ENCODE measurements at places on chromosomes 6 and 20.
A peak's percentile ranks its signal among the peaks of the same experiment; 100 is the strongest.

- no peak for DNase-seq
Measured at GRCh38 chr6:70377372-70377771, 35.9 kb upstream of the FAM135A start.

GRCh38 chr6:52426667-52427066 is 6.5 kb downstream of the EFHC1 start:
- DNase-seq = no peak

GRCh38 chr6:164206807-164207423 is 792.4 kb downstream of the QKI start:
- DNase-seq = no peak

DNA sequence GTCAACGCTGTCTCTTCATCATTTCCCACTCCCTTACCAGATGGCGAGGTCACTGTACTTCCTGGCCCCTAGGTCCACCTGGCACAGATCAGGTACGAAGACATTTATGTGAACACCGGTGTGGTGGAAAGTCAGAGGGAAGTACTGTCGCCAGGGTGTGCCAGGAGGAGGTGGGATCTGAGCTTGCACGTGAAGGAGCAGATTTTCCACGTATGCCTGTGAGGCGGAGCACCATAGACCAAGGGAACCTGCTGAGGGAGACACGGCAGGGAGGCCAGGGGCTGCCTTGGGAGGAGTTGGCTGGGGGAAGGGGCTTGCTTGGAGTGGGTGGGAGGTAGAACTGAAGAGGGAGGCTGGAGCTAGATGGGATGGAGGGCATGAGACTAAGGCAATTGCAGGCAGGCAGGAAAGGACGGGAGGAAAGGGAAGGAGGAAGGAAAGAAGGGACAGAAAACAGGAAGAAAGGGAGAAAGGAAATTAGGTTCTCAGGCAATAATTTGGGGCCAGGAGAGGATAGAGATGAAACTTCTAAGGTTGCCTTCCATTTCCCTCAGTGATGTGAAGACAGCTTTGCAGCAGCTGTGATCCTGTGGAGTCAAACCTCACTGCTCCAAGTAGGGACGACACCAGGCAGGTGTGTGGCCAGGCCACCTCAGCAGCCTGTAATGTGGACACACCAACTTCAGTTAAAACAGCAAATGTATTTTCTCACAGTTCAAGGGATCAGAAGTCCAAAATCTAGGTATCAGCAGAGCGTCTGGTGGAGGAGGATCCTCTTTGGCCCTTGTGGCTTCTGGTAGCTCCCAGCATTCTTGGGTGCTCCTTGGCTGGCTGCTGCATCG is 46.8 kb downstream of the CHMP4B start:
- DNase-seq = no peak

- peak; percentile 45 for DNase-seq
Measured at GRCh38 chr6:39256294-39256940, 27.1 kb upstream of the KCNK5 start.

- peak; percentile 67 for DNase-seq
Measured at GRCh38 chr20:13819885-13820645, 35.2 kb downstream of the NDUFAF5 start.

GRCh38 chr20:49768204-49769047 is 44.2 kb upstream of the SLC9A8 start:
- peak; percentile 68 for DNase-seq

DNA sequence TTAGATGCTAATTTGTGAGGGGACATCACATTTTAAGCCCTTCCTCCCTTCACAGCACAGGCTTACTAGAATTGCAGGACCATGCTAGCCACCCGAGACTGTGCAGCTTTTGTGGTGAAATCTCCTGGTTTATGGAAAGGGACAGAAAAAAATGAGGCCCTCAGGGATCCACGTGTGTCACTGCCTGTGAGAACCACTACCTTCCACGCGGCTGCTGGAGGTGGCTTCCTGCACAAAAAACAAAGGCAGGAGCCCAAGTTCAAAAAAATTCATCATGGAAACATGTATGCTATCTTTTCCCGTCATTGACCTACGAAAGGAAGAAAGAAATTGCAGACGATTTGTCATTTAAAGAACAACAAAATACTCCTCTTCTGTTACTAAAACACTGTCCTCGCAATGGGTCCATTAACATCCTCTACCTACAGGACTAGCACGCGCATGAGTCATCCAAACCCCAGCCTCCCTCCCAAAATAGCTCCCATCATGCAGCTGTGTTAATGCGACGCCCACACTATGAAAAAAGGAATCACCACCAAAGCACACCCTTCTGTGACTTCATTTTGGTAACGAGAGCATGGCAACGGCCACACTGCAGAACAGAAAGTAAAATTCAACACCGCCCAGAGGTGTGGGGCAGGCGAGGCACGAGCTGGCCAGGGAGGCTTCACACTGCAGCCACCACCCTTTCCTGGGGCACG is 45.7 kb downstream of the RAMACL start:
- no peak for DNase-seq

GRCh38 chr6:53236241-53236640 is 87.6 kb upstream of the GCM1 start:
- no peak for DNase-seq

DNA sequence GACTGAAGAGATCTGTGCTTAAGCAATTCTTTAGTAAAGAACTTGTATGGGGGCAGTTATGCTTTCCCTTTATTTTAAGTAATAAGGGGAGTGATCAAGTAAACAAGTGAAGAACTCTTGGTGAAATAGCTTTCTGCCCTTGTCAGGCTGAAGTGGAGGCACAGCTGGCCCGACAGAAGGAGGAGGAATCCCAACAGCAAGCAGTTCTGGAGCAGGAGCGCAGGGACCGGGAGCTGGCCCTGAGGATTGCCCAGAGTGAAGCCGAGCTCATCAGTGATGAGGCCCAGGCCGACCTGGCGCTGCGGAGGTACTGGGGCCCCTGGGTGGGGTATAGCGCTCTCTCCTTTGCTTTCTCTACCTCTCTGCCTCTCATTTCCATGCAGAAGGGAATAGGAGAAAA is 143.3 kb downstream of the MYO6 start:
- no peak for DNase-seq

DNA sequence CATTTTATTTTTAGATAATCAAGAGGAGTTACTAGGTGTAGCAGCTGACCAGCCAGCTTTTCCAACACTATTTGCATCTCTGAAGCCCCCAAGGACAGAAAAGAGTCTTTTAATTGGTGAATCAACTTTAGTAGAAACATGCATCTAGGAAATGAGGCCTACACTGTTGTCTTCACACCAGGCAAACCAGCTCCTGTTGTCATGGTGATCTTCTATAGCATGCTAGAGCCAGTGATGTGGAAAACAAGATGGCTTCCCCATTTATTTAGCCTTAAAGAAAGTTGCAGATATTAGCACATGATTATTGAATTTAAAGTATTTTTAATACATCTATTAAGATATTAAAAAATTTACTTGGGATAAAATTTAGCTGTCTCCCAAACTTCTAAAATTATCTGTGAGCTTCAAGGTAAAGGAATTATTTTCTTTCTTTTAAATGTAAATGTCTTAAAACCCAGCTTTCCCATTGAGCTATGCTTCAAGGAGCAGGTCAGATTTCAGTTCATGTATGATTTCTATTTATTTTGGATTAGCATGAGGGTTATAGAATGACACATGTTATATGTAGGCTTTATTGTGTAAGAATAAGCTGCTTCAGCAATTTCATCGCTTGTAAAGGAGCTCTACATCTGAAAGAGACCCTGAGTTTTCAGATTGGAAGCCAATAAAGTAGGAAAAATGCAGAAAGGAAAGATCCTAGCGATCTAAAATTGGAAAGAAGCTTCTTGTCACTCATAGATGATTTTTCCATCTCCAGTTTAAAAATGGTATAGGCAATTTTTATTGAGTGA is 564.9 kb upstream of the CITED2 start:
- peak; percentile 61 for DNase-seq

DNA sequence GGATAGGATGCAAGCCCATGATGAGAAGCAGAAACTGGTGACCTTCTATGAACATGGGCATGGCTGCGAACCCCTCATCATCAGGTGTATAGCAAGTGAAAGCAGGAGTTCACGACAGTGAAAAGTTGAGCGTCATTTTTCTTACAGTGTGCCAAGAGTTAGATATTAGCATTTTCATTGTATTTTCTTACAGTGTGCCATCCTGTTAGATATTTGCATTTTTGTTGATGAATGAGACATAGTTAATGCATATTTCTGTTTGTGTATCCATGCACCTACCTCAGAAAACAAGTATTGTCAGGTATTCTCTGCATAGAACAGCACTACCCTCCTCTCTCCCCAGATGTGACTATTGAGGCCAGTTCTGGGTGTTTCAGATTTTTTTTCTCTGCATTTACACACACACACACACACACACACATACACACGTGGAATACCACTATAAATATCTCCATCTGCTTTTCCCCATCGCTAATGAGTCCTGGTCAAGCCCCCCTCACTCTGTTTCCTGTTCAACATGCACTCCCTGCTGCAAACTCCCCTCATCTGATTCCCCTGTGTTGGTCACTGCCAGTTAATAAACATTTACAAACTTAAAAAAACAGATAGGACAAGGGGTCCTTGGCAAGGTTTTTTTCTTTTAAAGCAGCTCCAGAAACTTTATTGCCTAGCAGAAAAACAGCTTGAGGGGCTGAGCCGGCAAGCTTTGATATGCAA is 41.7 kb downstream of the PLN start:
- DNase-seq = no peak

DNA sequence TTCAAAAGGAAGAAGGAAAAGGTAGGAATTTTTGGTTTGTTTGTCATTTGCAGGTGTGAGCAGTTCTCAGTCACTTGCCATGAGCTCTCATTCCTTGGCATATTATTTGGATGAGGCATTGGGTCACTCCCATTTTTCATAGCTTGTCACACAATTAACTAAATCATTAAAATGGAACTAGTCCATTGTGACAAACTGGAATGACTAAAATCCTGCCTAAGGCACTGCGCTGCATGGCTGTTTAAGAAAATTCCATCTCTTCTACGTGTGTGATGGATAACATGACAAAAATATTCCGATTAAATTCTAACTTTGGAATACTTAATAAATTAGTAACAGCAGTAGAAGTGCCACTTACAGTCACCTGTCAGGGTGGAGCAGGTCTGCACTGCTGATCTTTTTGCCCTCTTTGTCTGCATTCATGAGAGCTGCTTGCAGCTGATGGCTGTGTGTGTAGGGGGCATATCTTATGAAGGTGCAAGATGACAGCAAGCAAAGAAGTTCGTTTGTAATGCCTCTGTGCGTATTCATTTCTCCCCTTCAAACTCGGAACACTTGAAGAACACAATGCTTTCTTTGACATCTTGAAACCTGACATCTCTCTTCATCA is 1292.6 kb upstream of the MAP3K7 start:
- no peak for DNase-seq

- peak; percentile 29 for DNase-seq
Measured at GRCh38 chr6:129500958-129501739, 208.8 kb downstream of the ARHGAP18 start.

GRCh38 chr20:47230811-47231256 is 125.7 kb downstream of the ZMYND8 start:
- no peak for DNase-seq

GRCh38 chr6:157713451-157714152 is 109.4 kb upstream of the SNX9 start:
- no peak for DNase-seq

DNA sequence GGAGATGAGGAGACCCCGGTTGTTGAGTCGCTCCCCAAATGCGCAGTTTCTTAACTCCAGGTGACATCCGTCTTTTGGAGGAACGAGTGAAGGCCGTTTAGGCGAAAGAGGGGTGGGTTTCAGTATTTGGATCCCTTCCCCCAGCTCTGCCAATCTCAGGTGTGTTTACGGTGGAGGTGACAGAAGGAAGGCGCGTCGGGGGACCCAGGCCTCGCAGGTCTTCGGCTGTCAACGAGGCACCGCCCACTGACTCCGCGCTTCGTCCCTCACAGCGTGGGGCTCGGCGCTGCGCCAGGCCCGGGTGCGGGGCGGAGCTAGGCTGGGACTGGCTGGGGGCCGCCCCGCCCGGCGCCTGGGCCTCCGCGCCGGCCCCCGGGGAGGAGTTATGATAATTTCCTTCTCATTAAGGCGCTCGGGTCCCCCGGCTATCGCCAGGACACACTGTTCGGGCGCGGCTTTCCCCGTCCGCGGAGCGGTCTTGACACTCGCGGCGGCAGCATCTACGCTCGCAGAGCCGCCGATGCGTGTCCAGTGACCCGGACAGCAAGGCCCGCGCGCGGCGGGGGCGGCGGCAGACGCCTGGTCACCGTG is at the start of gene TFAP2C:
TFAP2C (plus strand) TSS at position 434 of the 591 bp plus-strand sequence. CDS start 239 bp downstream, outside the sequence.
- DNase-seq = peak; percentile 91

GRCh38 chr20:45427236-45428149 is 11.6 kb downstream of the PIGT start:
- DNase-seq = no peak

DNA sequence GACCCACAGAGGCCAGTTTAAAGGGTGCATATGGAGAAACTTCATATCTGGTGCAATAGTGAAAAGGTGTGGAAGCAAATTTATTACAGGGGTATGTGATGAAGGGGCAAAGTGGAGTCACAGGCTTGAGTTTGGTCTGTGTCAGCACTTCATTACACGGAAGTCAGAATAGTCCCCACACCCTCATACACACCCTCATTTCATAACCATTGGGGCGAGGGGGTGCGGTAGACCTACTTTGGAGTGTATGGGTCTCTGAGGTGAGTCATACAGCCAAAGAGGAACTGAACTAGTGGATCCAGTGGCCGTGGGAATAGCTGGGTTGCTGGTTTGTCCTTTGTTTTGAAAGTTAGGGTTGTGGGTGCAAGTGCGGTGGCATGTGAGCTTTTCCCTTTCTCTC is 3.3 kb downstream of the TM9SF4 start:
- DNase-seq = no peak

DNA sequence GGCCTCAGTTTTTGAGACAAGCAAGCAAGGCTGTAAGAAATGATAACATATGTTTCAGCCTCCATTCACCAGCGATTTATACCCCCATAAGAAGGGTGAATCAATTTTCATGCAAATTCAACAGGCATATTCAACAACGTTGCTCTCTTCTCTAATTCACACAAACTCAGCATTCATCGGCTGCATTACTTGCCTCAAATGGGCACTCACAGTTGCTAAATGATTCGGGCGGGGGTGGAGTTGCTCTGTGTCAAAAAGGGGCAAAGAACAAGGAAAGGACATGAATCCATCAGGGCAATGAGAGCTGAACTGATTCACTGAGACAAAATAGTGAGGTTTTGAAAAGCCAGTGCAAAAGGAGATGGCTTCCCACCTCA is 9.0 kb downstream of the MOXD1 start:
- DNase-seq = no peak

- DNase-seq = no peak
Measured at GRCh38 chr20:57498425-57499400, 26.2 kb downstream of the CTCFL start.

DNA sequence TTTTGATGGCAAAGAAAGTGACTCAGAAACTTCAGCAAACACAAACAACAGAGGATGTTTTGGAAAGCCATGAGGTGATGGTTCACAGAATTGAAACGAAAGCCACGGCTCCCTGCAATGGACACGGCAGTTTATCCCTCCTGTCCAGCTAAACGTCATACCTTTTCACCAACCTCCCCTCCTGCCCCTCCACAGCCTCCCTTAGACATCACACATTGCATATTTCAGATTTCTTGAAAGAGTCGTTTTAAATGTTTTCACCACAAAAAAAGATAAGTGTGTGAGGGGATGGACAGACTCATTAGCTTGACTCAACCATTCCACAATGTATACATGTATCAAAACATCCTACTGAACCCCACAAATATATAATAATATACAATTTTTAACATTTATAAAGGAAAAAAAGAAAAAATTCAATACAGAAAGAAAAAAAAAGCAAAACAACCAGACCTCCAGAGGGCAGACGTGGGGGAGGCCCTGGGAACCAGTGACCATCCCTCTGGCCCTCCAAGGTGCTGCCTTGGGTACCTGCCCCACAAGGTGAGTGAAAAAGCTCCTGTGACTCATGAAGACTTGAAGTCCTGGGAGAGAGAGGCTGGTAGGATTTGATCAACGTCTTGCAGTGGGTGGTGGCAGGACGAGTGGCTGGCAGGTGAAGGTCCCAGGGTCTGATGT is 117.2 kb upstream of the THBS2 start:
- no peak for DNase-seq
